ENCODE measurements at places on chromosomes 13 and 19.
A peak's percentile ranks its signal among the peaks of the same experiment; 100 is the strongest.

DNA sequence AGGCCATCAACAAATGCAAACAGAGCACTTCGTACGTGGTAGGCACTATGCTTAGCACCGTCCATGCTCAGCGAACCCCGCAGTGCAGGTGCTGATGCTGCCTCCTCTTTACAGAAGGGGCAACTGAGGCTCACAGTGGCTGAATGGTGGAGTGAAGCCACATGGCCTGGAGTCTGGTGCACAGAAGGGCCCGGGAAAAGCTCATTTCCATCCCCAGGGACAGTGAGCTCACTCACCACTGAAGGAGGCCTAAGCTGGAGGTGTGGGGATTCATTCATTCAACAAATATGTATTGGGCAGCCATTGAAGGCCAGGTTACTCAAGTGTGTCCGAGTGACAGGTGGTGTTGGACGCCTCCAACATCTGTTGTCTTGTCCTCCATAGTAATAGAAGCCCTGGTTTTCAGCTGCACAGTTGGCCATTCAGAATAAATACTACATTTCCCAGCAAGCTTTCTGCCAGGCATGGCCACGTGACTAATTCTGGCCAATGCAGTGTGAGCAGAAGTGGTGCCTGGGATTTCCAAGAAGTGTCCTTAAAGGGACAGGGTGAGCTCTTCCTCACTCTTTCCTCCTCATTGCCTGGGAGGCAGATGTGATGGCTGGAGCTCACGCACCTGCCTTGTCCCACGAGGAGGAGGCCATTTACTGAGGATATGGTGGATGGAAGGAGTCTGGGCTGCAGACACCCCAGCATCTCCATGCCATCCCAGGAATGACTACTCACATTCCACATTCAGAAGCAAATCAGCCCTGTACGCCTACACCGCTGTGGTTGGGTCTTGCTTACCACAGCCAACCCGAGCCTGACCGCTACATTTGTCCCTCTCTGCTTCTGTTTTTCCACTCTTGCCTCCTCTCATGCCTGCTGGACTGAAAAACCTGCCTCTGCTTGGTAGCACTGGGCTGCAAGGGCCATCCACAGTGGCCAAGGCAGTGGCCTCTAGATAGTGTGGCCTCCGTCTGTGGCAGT lies 2.3 kb upstream of the ZNRF4 start:
- DNase-seq, result no peak

- no peak for DNase-seq
Measured at GRCh38 chr13:77563111-77563510, 27.6 kb downstream of the SCEL start.

- DNase-seq, result no peak
Measured at GRCh38 chr19:46882034-46882433, 21.2 kb downstream of the ARHGAP35 start.

- no peak for DNase-seq
Measured at GRCh38 chr13:95627590-95627989, 16.9 kb downstream of the DZIP1 start.

DNA sequence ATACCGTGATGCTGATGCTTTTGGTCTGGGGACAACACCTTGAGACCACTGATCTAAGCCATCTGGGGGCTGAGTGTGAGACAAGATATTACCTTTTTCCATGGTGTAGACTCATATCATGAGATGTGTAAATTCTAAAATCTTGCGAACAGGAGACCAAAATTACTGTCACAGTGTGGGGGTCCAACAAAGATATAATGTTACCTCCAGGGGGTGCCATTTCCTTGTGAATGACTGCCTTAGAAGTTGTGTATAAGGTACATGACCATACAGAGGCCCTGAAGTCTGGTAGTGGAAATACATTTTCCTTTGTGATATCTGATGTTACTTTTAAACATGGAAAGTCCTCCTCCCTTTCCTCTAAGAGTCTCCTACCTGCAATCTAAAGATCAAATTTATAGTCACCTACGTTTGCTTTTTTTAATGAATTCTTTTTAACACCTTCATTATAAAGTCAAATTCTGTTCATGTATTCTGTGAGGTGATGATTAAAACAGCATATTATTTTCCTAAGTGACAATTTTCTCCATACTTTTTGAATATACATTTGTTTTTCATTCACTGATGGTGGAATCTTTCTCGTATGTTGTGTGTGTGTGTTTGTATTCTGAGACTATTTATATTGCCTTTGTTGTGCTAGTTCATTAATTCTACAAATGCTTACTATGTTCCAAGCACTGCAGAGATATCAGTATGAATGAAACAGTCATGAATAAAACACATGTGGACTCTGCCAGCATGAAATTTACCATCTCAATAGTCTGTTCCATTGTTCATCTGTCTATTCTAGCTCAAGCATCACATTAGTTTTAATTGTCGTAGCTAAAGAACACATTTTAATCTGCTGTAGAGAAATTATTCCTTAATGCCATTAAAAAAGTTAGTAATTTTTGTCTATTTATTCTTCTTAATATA lies 113.7 kb downstream of the RFC3 start:
- no peak for DNase-seq

GRCh38 chr19:926589-927350 lies 935 bp downstream of the ARID3A start:
- DNase-seq, result no peak

DNA sequence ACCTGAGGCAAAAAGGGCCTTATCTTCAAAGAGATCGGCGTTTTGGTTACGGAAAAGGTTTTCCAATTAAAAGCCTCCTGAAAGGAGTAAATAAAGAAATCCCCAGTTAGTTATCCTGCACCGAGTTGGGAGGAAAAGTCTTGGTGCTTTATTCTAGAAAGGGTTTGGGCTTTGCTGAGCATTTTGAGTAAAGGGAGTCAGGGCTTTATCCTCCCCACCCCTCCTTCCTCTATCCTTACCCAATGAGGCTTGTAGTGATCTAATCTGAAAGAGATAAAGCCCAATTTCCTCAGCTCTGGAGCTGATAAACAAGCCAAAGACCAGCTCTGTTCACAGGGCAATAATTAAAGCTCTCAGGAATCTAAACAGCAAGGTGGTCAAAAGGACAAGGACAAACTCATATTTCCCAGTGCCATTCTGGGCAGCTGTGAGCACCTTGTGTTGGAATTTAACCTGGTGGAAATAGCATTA lies 188.9 kb upstream of the TSC22D1 start:
- DNase-seq, result no peak

DNA sequence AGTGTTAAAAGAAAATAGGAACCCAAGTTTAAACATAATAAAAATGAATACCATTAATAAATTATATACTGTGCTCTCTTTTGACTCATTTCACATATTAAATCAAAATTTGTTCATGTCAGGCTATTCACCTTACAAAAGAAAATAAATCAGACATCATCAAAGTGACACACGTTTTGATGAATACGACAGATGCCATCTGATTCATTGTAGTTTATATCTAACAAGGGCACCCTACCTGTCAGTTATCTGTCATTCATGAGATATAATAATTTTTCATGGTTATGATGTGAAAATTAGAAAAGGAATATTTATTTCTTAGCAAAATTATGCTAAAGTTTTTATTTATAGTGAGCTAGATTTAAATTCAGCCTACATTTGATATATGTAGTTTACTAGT lies 188.1 kb upstream of the PCDH17 start:
- DNase-seq, result no peak

DNA sequence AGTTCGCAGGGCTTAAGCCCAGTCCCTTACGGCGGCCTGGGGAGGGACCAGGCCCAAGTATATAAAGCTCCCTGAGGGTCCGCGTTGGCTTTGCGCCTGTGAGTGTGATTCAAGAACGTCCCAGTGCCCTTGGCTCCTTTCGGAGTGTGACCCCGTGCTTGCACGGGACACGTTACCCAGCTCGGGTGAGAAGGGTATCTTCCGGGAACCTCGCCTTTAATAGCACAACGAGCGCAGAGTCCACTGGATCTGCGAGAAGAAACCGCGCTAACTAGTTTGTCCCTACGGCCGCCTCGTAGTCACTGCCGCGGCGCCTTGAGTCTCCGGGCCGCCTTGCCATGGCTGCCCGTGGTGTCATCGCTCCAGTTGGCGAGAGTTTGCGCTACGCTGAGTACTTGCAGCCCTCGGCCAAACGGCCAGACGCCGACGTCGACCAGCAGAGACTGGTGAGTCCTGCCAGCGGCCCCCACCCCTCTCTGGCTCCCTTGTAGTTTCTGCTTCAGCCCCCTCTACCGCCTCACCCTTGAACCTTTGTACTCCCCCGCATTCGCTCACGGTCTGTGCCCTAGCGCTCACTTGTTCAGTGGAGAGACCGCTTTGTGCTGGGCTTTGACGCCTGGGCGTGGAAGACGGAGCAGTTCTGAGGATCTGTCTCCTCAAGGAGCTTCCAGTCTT lies at the start of gene DNAJC15:
Gene DNAJC15, plus strand, starts transcription at position 298 of the 675 bp plus-strand sequence. Its CDS starts 41 bp downstream, at position 339.
- peak; percentile 72 for DNase-seq

- no peak for DNase-seq
Measured at GRCh38 chr19:33064458-33064791, 263 bp downstream of the RHPN2 start.

GRCh38 chr13:112790735-112791641 lies 101.2 kb downstream of the ATP11A start:
- DNase-seq, result no peak

All from stimulated activated CD4-positive, alpha-beta T cell treated with anti-CD3 and anti-CD28 coated beads, TNF-alpha, amount 100 ng/mL, for 1 hour (primary cell).